ENCODE measurements at places on chromosomes 1 and 21.

DNA sequence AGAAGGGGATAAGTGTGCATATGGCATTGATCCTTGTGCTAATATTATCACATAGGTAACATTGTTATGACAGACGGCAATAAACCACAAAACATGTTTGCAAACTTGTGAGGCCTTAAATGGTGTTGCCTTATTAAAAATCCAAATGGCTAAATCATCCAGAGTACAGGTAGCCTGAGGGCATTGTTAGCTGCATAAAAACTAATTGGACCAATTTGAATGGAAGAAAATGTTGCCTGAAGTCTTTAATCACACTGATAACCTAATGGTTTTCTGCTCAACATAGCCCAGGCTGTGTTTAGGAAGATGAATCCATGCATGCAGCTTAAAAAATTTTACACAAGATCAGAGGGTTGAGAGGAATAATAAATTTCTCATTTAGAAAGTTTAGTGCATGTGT, 19.4 kb upstream of the LRRC53 start:
- no peak for DNase-seq

GRCh38 chr21:18449605-18450550, 46.3 kb upstream of the TMPRSS15 start:
- DNase-seq = peak; percentile 12

DNA sequence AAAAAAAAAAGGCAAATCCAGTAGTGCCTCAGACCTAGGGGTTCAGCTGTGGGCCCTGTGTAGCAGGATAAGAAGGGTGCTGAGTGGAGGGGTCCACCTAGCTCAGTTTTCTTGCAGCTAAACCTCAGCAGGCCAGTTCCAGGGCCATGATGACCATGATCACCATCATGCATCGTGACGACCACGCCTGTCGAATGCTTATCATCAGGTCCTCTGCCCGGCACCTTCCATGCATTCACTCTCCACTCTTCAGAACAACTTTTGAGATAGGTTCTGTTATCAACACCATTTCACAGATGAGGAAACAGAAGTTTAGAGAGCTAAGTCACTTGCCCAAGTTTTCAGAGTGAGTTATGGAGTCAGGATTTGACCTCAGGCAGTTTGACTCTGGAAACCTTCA, 54.9 kb downstream of the ACBD3 start:
- DNase-seq = no peak

DNA sequence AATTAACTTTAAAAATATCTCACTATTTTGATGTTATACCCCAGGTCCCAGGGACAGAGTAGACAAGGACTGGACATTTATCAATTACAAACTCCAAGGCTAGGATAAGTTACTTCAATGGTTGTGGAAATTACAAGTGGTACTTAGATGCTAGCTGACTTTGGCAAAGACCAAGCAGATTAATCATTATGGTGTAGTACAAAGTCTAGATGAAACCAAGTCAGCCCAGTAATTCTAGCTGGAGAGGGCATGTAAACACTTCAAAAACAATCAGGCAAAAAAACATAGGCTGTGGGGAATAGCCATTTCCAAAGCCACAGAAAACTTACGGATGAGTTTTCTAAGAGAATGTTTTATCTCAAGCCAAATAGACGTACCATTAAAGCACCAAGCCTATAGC, 124.5 kb downstream of the TSEN15 start:
- no peak for DNase-seq

DNA sequence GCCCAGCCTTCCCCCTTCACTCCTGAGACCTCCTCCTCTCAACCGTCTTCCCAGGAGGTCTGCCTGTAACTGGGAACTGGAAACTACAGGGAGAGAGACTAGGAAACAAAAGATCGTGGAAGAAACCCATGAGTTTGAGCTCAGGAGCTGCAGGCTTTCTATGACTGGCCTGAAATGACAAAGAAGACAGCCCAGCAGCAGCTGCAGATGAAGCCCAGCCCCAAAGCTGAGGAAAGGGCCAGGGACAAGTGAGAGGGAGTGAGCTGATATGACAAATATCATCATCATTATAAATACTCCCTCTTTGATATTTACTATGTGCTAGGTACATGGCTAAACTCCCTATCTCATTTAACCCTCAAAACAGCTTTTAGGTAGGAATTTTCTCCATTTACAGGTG, 142.6 kb upstream of the CTTNBP2NL start:
- no peak for DNase-seq

GRCh38 chr1:29986986-29987385, 736.4 kb downstream of the MATN1 start:
- no peak for DNase-seq

DNA sequence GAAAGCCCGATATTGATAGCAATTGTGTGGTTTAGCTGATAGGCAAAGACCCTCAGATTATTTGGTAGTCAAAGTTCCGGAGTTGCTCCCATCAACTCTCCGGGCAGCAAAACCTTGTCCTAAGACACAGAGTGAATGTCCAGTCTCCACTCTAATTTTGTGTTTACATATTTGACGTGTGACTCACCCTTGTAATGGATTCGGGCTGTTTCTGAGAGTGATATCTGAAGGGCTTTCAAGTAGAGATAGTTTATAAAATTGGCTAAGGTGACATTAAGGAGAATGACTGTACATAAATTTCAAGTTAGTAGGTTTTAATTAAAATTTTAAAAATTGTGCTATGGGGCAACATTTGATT, 154.2 kb downstream of the CNIH3 start:
- peak; percentile 75 for DNase-seq
